SJCRH30 (cell line): ENCODE measurements at places on chromosomes 2 and 18. TPM values are rescaled to one million over a fixed set of nuclear protein-coding genes. Genes with fewer than 3 reads are reported as not detected.

SYT4 gene
- not detected in 2 replicates for total RNA-seq

GRCh38 chr2:241857572-241858121, 1.0 kb downstream of the PDCD1 start:
- no peak for DNase-seq

DNA sequence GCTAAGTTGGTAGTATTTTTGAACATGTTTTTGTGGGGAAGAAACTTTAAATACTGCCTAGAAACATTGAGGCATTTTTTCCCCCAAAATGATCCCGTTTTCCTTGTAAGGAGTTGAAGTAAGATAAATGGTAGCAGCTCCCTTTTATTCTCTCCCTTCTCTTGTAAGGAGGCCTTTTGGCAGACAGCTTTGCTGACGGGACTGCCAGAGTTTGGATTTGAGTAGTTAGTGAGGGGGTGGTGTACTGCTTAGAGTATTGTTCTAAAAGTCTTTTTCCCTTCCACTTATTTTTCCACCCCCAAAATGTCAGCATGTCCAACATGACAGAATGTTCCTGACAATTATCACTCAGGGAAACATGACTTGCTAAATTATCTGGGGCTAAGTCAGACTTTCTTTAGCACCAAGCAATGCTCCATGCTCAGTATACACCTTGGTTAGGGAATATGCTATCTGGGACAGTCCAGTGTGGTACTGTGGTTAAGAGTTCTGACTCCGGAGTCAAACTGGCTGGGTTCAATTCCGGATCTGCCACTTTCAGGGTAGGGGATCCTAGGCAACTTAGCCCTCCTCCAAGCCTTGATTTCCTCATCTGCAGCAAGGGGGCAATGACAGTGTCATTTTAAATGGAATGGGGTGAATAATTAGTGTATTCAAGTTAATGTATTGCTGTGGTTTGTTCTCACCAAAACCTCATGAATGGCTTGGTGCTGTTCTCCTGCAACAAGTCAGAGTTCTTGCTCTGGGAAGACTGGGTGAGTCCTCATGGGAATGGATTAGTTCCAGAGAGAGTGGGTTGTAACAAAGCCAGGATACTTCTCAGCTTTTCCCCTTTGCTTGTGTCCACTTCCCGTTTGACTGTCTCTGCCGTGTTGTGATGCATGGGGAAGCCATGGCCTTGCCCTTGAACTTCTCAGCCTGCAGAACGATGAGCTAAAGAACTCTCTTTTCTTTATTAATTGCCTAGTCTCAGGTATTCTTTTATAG, 116.2 kb downstream of the TANC1 start:
- DNase-seq: no peak

GRCh38 chr2:213723041-213723560, 438.8 kb downstream of the SPAG16 start:
- DNase-seq: no peak

GRCh38 chr2:16142383-16143361, 202.3 kb downstream of the MYCN start:
- no peak for DNase-seq

GRCh38 chr2:108257757-108258331, 18.1 kb downstream of the SULT1C3 start:
- no peak for DNase-seq

DNA sequence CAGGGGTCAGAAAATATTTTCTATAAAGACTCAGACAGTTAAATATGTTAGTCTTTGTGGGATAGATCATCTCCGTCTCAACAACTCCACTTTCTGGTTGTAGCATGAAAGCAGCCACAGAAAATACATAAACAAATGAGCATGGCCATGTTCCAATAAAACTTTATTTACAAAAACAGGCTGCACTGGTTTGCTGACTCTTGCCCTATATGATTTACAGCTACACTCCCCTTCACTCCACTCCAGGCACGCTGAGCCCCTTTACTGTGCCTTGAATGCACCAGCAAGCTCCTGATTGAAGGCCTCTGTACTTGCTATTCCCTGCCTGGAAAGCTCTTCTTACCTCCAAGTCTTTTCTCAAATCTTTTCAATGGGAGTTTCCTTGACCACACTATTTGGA, 5.8 kb upstream of the STAMBP start:
- DNase-seq: no peak

MBD5 gene
- 15.6 and 18.0 TPM in 2 replicates for total RNA-seq

GRCh38 chr2:148906124-148906523, 31.1 kb downstream of the KIF5C start:
- DNase-seq: no peak

TRIM43 gene
- not detected in 2 replicates for total RNA-seq

DNA sequence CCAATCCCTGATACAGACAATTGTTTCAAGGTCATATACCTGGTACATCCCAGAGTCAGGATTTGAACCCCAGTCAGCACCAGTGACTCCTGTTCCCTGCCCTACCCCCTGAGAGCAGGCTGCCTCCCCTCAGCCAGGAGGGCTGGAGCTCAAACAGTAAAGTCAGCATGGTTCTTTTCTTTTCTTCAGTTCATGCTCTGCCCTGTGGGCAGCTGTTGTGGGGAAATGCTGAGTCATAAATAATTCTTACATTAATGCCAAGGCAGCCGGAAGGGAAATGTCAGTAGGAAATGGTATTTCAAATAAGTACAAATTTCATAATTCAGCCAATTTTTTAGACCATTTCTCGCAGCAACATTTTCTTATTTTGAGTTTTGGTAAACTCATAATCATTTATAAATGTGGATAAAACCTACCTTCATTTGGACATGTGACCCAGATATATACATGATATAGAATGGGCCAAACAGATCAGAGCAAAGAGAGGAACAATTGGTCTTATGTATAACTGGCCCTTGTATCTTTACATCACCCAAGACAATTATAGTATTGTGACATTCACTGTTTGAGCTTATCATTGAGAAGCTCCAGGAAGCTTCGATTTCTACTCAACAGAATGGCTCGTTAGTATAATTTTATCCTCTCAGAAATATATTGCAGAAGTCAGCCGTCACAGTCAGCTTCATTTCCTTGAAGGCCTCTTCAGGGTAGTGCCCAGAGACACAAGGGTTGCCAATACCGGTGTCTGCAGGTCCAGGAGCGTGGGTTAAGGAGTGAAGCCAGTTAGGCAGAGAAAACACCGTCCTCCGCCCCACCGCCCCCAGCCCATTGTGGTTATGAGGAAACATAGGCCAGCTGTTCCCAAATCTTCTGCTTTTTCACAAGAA, 28.0 kb upstream of the SCYGR1 start:
- peak; percentile 83 for DNase-seq

GRCh38 chr18:8538935-8539334, 70.3 kb upstream of the RAB12 start:
- DNase-seq: no peak
